ENCODE measurements at places on chromosomes 6 and 20.

DNA sequence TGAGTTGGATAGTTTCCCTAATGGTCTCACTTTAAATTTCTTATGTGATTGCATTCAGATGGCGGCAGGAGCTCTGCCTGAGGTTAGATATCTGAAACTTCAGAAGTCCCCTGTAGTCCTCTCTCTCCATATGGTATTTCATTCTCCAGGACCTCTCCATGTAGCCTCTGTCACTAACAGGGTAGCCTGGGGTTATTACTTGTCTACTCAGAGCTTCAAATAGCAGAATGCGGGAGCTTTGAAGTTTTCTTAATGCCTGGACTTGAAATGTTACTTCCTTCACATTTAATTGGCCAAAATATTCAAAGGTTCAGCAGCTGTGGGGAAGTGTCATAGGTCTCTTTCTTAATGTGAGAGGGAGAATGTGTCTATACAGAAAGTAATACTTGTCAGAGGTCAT lies 1370.4 kb downstream of the GRIK2 start:
- DNase-seq, result no peak

DNA sequence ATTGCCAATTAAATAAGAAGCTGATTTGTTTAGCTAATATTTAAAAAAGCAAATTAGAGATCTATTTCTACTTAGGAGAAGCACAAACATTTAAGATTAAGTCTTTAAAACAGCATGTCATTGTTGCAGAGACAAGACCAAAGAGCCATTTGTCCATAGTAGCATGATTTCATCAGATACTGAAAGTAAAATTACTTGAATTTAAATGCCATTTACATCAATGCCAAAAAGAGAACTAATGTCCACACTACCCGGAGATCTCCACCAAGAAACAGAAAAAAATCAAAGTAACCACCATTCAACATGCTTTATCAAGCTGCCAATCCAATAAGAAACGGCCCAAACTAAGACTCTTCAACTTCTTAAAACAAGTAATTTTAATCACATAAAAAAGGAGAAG lies 15.7 kb downstream of the AURKA start:
- no peak for DNase-seq

- DNase-seq, result no peak
These were observed 77.8 kb downstream of the PLCB4 start for GRCh38 chr20:9146649-9147048.

DNA sequence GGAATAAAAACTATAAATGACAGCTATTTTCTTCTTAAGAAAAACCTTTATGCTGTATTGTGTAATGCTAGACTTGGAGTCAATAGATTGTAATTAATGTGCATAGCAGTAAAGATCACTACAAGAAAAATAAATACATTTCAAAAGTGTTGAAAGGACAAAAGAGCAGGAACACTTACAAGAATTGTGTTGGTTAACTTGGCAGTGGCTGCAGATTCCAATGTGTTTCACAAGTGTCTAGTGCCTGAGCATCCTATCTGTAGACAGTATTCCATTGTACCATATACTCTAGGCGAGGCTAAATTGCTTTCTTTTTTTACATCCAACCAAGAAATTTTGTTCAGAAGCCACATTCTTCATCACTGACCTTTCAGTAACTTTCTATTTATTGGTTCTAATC lies 924.1 kb downstream of the EPHA7 start:
- no peak for DNase-seq

GRCh38 chr20:5862703-5863039 lies 87.7 kb downstream of the TRMT6 start:
- DNase-seq, result no peak

DNA sequence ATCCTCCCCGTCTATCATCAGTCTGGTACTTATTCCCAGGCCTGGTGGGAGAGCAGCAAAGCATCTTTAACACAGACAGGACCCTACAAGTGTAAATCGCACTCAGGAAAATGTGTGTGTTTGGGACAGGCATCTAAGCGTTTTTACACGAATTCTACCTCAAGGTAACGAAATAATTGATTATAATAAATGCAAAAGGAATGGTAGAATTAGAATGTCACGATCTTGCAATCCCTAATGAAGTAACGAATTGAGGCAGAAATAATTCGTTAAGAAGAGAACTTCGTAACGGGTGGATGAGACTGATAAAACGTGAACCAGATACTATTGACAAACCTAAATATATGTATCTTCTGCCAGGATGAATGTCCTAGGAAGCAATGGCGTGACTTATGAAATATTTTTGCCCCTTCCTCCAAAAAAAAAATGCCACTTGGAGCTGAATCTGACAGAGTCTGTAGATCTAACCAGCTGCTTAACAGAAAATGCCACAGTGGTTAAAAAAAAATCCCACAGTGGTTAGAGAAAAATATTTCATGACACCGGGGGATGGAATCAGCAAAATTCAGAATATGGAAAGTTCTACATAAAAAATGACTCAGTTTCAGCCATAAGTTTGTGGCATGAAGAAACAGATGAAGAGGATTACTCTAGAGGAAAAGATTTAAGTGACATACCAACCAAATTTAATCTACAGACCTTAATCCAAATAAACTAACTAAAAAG lies 68.7 kb downstream of the F13A1 start:
- no peak for DNase-seq

- DNase-seq, result peak; percentile 72
These were observed 96.1 kb upstream of the BHLHE23 start for GRCh38 chr20:63102721-63103375.

DNA sequence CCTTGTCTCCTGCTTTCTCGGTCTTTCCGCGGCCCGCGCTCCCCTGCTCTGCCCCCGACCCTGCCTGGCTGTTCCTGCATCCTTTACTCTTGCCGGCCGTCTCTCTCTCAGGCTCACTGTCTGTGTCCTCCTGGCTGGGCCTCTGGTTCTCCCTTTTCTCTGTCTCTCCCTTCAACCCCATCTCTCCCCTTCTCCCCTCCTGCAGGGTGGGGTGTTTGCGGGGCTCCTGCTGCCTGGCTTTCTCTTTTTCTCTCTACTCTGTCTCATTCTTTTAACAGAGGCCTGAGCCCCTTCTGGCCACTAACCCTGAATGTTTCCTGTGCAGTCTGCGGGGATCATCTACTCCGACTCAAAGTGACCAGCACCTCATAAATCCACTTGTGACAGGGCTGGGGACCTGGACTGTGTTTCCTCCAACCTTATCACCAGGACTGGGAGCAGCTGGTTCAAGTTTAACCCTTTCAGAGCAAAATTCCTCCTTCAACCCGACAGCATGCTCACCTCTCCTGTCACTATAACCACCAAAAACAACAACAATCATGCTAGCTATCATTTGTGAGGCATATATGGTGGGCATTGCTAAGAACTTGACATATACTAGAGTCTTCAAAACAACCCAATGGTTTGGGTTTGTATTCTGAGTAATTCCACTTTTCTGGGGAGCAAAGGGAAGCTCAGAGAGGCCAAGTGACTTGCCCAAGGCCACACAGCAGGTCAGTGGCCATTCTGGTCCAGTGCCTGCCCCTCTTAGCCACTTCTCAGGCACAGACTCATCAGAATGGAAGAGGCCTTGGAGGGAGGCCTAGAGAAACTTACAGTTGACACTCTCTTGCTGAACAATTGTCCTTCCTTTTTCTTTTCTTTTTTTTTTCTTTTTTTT lies 811 bp upstream of the RSPO4 start:
- DNase-seq, result no peak

- no peak for DNase-seq
These were observed 5.3 kb downstream of the SOBP start for GRCh38 chr6:107495196-107495643.

DNA sequence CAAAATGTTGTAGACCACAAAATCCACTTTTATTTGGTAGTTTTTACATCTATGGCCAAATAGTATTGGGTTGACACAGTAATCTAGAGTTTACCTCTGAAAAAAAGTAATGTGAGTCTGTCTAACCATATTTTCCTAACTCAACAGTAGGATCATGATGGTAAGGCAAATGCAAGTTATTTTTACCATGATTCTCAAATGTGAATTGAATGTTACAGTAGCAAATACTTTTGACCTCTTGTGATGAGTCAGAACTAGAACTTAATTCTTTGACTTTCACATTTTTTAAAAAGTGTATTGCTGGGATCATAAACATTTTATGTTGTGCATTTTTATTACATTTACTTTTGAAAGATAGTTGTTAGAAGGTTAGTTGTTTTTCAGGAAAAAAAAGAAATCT lies 22.0 kb downstream of the RNF146 start:
- no peak for DNase-seq

DNA sequence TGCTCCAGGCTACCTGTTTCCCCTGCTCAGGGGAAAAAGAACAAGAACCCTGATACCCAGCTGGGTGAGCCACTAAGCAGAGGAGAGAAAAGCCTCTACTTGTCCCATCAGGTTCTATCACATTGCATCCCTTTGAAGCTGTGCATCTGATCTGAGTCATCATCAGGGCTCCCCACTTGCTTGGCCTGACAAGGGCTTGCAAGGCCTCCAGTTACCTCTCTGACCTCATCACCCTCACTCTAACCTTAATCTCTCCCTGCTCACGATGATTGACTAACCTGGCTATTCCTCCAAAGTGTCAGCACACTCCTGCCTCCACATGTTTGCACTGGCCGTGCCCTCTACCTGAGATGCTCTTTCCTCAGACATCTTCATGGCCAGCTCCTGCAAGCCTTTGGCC lies 309.5 kb upstream of the CHD6 start:
- no peak for DNase-seq

DNA sequence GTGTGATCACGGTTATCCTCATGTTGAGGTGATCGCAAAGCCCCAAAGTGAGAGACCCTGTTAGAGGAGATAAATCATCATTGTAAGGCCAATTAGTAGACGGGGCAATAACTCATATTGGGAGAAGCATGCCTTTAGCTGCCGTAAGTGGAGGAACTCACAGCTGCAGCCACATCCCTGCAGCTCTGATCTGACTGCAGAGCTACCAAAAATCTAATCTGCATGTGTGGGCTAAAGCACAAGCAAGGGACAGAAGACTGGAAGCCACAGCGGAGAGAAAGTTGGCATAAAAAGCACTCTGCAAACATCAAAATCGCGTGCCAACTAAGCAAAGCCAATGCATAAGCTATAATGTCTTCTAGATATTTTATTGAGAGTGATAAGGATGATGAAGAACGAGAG lies 79.8 kb downstream of the TBC1D7 start:
- no peak for DNase-seq

Data from CD4-positive, alpha-beta T cell treated with Interleukin-15 for 1 hour (primary cell).